ENCODE measurements at places on chromosomes 3 and 15. TPM values are rescaled to one million over a fixed set of nuclear protein-coding genes. Genes with fewer than 3 reads are reported as not detected.

The HHATL gene
- polyA plus RNA-seq = not detected

The ISLR2 gene
- polyA plus RNA-seq = 330 TPM

The COX17 gene
- polyA plus RNA-seq = 49.4 TPM

The SOX14 gene
- not detected for polyA plus RNA-seq

The CCDC191 gene
- 18.8 TPM for polyA plus RNA-seq

The ACAP2 gene
- 88.7 TPM for polyA plus RNA-seq

The COMMD2 gene
- polyA plus RNA-seq = 95.2 TPM

The WNT5A gene
- polyA plus RNA-seq = 0.59 TPM

All from neural cell (in vitro differentiated cells).